ENCODE measurements at places on chromosomes 1 and 21.

- DNase-seq, result no peak
Measured at GRCh38 chr1:231934797-231935196, 308.2 kb downstream of the DISC1 start.

- DNase-seq, result no peak
Measured at GRCh38 chr1:42282867-42283583, 52.0 kb downstream of the FOXJ3 start.

DNA sequence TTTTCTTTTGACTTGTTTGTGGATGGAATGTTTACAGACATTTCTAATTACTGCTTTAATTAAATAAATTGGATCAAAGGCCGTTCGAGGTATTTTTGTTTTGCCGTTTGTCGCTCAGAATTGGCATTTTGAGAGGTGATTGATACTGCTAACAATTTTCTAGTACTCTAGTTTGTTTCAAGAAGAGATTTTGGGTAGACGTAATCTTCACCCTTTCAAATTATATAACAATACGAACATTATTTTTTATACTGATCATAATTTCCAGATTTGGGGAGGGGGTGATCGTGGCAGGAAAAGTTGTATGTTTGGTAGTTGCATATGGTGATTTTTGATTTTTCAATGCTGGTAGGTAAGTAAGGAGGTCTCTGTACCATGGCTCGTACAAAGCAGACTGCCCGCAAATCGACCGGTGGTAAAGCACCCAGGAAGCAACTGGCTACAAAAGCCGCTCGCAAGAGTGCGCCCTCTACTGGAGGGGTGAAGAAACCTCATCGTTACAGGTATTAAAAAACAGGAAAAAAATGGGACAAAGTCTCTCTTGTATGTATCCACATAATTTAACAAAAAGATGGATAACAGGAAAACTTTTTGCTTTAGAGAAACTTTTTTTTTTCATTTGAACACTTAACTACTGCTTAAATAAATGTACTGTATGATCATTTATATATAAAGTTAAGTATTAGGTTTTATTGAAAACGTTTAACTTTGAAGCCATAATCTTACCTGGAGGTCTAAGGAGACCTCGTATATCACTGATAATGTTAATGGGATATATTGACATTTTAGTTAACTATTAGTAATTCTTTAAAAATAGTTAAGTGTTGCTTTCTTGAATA, 1.7 kb downstream of the H3-3A start:
- DNase-seq, result no peak

DNA sequence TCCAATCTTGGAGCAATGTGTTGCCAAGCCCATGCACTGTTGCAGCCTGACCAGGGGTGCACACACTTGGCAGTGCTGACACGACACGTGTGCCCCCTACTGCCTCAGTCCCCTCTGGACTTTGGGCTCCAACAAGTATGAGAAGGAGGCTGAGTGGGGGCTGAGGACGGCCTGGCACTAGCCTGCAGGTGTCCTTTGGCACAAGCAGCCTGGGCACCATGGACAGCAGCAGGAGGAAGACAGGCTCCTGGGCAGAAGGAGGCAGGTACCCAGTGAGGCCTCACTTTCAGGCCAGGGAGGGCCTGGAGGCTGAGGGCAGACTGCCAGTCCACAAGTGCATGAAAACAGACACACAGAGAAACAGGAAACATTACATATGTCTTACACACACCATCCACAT, 1702.9 kb upstream of the B3GALT2 start:
- no peak for DNase-seq

DNA sequence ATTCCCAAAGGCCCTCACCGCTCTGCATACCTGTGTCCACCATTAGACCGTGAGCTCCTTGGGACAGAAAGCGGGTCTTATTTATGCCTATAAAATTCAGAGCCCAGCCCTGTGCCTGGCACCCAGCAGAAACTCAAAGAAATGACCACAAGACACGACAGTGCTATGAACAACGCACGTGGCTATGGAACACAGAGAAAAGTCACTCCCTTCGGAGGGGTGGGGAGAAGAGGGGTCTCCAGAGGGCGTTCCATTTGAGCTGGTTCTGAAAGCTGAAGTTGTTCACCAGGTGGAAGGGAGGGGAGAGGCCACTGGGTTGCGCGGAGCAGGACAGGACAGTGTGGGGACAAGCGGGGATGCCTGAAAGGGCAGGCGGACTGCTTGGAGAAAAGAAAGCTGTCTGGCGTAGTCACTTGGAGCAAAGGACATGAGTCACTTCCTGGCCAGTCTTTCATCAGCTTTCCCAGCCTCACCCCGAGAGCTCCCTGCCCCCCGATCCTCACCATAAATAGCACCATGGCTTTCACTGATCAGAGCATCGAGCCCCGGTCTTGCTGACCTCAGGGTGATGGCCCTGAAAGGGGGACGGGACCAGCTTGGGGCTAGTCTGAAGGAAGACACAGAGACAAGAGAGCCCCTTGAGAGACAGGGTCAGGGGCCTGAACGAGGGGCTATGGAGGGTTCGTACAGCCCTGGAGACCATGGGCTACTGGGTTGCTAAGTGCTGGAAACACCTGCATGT, 28.5 kb downstream of the ECE1 start:
- DNase-seq, result no peak

GRCh38 chr21:17476006-17476405, 36.8 kb upstream of the CXADR start:
- no peak for DNase-seq

- no peak for DNase-seq
Measured at GRCh38 chr1:205076245-205076761, 8.0 kb downstream of the TMEM81 start.

DNA sequence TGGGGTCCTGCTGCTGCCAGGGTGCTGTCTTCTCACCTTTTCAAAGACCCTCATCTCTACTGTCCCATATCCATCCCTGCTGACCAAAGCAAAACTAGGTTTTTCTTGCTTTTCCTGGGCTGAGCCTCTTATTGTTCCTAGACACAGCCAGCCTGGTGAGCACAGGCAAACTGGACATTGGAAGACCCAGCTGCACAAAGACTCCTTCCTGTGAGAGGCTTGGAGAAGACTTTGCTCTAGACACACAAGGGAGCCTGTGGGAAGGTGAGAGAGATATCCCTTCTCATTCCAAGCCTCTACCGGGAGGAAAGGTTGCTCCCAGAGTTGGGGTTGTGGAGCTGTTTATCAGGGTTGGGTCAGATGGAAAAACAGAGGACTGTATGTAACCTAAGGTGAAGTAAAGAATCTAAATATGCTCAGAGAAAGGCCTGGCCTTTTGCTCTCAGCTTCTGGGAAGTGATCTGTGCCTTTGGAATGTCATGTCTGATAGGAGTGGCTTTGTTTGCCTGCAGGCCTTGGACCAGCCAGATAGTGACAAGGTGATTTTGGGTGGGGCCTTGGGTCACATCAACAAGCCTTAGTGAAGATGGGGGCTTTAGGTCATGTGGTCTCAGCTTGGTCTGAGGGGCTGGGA, 87.6 kb upstream of the RUNX1 start:
- no peak for DNase-seq

GRCh38 chr1:237205400-237206064, 163.5 kb downstream of the RYR2 start:
- no peak for DNase-seq

- no peak for DNase-seq
Measured at GRCh38 chr1:228162286-228163006, 3.2 kb upstream of the IBA57 start.

GRCh38 chr1:246037832-246038231, 469.2 kb downstream of the SMYD3 start:
- no peak for DNase-seq

GRCh38 chr1:35592991-35593769, 20.1 kb downstream of the TFAP2E start:
- DNase-seq, result no peak

GRCh38 chr1:207335695-207336363, 14.4 kb downstream of the CD55 start:
- peak; percentile 91 for DNase-seq

Data from GM12878 (cell line).